ENCODE measurements at places on chromosomes 12 and 14. TPM values are rescaled to one million over a fixed set of nuclear protein-coding genes. Genes with fewer than 3 reads are reported as not detected.
A peak's percentile ranks its signal among the peaks of the same experiment; 100 is the strongest.

GRCh38 chr12:9910716-9911421, 21.3 kb downstream of the CLEC2A start:
- H3K36me3 ChIP-seq: no peaks in the 10 kb centered on the region
- no peak overlapping the region for H3K27ac ChIP-seq
- H3K4me3 ChIP-seq: no peak overlapping the region
- no peaks in the 10 kb centered on the region for H3K4me1 ChIP-seq

DNA sequence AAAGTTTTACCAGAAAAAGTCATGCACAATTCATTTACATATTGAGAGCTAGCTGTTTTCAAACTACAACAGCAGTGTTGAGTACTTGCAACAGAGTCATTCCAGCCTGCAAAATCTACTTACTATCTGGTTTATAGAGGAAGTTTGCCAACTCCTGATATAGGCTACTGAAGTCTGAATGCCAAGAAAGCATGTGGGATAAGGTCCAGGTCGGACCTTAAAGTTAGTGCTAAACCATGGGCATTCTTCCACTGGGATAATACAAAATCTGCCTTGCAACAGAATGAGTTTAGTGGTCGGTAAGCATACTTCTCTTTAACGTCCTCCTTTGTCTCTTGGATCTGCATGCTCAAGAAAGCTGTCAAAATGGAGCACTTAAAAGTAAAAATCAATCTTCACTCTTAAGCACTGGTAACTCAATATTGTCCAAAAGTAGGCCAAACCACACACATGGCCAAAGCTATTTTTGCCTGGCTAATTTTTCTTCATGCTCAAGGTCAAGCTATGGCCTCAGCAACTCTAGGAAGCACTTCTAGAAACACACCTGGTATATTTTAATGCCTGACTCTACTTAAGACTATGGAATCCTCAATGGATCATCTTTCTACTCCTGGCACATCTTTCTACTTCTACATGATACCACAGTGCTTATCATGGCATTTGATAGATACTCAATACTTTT, 364.9 kb upstream of the KITLG start:
- H3K27ac ChIP-seq: no peak overlapping the region
- no peak for DNase-seq
- H3K4me3 ChIP-seq: no peak overlapping the region
- H3K36me3 ChIP-seq: no peaks in the 10 kb centered on the region

DNA sequence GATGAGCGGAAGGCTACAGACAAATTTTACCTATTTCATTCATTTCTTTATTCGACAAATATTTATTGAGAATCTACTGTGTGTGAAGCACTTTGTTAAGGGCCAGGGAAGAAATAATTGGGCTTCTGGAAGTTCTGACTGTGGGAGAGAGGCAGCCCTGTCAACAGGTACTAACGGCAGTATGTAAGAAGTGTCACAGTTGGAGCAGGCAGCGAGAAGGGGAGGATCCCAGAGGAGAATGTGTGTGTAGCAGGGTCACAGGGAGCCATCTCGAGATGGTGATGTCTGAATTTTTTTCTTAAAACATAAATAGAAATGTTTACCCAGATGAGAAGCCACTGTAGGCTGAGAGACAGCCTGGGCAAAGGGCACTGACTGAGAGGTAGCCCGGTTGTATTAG, 163.3 kb upstream of the SLC38A2 start:
- no peaks in the 10 kb centered on the region for H3K36me3 ChIP-seq
- H3K4me3 ChIP-seq: no peak overlapping the region
- no peak overlapping the region for H3K27ac ChIP-seq
- no peaks in the 10 kb centered on the region for H3K27me3 ChIP-seq
- no peaks in the 10 kb centered on the region for H3K4me1 ChIP-seq

- H3K4me3 ChIP-seq: no peak overlapping the region
- H3K27ac ChIP-seq: peak overlapping the region; percentile 31
- no peak for DNase-seq
Measured at GRCh38 chr14:76900682-76901081, 74.5 kb downstream of the LRRC74A start.

DNA sequence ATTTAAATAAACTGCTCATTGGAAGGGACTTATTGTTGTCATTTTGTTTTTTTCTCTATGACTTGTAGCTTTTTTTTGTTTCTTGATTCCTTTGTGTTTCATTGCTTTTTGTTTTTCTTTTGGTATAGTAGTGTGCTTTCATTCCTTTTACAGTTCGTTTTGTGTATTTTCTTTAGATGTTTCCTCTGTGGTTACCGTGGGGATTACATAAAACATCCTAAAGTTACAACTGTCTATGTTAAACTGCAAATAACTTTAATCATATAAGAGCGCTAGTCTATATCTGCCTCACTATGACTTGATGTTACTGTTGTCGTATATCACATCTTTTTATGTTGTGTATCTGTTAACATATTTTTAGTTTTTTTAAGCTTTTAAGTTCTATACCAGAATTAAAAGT, 86.9 kb downstream of the ATF7IP start:
- H3K4me3 ChIP-seq: no peak overlapping the region
- no peak overlapping the region for H3K27ac ChIP-seq
- H3K36me3 ChIP-seq: peaks cover 47% of the 10 kb centered on the region
- no peak for DNase-seq
- no peaks in the 10 kb centered on the region for H3K4me1 ChIP-seq

DNA sequence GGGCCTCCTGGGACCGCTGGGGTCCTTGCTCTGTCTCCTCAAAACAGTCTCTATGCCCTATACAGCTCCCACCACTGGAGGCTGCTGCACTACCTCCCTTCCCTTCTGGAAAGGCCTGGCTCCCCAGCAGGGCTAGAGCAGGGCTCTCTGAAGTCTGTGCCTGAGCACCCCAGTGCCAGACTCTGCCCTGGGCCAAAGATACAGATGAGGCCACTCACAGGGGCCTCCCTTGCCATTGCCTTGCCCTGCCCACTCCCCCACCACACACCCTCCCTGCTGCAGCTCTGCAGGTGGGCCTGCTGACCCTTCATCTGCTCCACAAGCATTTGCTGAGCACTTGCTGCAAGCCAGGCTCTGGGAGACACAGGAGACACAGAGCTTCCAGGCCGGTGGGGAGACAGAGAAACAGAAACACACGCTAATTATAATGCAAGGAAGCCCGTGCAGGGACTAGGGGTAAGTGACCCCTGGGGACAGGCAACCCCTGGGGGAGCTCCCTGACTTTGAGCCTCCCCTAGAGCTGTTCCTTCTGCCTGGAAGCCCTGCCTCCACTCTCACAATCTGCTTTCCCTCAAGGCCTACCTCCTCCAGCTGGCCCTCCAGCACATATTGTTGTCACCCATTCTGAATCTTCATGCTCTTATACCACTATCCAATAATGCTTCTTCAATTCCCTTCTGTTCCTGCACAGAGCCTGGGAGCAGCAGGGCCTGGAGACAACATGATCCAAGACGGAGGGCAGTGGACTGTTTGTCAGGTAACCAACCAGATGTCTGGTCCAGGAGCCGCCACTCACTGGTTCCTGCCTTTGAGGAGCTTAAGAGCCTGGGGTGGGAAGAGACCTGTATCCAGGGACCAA, 32.6 kb upstream of the PNMA1 start:
- H3K36me3 ChIP-seq: no peaks in the 10 kb centered on the region
- no peak overlapping the region for H3K4me3 ChIP-seq
- no peak for DNase-seq
- H3K4me1 ChIP-seq: peaks cover 40% of the 10 kb centered on the region
- H3K27me3 ChIP-seq: no peaks in the 10 kb centered on the region
- no peak overlapping the region for H3K27ac ChIP-seq

DNA sequence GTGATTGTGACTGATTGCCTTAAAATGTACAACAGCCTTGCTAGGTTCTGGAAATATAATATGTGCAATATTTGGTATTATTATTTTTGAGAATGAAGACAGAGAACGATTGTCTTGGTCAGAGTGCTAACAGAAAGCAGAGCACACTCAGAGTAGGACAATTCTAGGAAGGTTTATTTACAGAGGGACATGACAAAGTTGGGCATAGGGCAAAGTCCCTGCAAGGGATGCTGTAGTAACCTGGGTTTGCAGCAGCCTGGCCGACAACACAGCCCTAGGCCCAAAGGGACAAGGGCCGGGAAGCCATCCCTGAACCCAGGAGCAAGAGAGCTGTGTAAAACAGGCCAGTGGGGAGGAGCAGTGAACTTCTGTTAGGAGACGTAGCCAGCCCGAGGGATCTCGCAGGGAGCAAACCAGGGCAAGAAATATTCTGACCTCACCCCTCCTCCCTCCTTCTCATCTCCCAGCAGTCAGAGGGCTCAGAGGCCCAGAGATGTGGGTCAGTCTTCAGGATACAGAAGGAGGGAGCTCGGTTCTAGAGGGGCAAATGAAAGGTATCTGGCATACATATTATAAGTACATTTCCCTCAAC, 51.0 kb upstream of the FERMT2 start:
- H3K36me3 ChIP-seq: no peaks in the 10 kb centered on the region
- no peak for DNase-seq
- H3K4me1 ChIP-seq: peaks cover 13% of the 10 kb centered on the region
- H3K27ac ChIP-seq: no peak overlapping the region

GRCh38 chr12:30417697-30418231, 277.9 kb downstream of the IPO8 start:
- DNase-seq: peak; percentile 96
- H3K4me3 ChIP-seq: peak overlapping the region; percentile 53
- H3K27ac ChIP-seq: peak overlapping the region; percentile 76
- H3K36me3 ChIP-seq: no peaks in the 10 kb centered on the region
- H3K27me3 ChIP-seq: no peaks in the 10 kb centered on the region
- H3K4me1 ChIP-seq: peaks cover 24% of the 10 kb centered on the region

The PMEL gene
- 0.13 TPM for total RNA-seq

- H3K27ac ChIP-seq: no peak overlapping the region
- H3K27me3 ChIP-seq: no peaks in the 10 kb centered on the region
- no peak overlapping the region for H3K4me3 ChIP-seq
- H3K36me3 ChIP-seq: peaks cover 5% of the 10 kb centered on the region
- DNase-seq: no peak
Measured at GRCh38 chr12:122467983-122468382, 32.7 kb downstream of the ZCCHC8 start.

The PLA2G1B gene
- not detected for total RNA-seq

DNA sequence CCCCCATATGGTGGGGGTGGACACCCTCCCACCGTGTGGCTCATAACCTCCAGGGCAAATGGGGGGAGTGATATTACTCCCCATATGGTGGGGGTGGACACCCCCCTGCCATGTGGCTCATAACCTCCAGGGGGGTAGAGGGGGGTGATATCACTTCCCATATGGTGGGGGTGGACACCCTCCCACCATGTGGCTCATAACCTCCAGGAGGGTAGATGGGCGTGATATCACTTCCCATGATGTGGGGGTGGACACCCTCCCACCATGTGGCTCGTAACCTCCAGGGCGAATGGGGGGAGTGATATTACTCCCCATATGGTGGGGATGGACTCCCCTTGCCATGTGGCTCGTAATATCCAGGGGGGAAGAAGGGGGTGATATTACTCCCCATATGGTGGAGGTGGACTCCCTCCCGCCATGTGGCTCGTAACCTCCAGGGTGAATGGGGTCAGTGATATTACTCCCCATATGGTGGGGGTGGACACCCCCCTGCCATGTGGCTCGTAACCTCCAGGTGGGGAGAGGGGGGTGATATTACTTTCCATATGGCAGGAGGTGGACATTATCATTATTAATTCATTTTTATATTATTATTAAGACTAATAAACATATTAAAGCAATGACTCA, 51.2 kb upstream of the OXA1L start:
- H3K4me3 ChIP-seq: no peak overlapping the region
- H3K27me3 ChIP-seq: peaks cover 7% of the 10 kb centered on the region
- no peaks in the 10 kb centered on the region for H3K36me3 ChIP-seq
- DNase-seq: no peak
- no peak overlapping the region for H3K27ac ChIP-seq

GRCh38 chr12:43238281-43238680, 313.7 kb downstream of the ADAMTS20 start:
- no peak overlapping the region for H3K27ac ChIP-seq
- no peak overlapping the region for H3K4me3 ChIP-seq
- DNase-seq: no peak
- H3K27me3 ChIP-seq: no peaks in the 10 kb centered on the region
- no peaks in the 10 kb centered on the region for H3K36me3 ChIP-seq
- peaks cover 8% of the 10 kb centered on the region for H3K4me1 ChIP-seq

DNA sequence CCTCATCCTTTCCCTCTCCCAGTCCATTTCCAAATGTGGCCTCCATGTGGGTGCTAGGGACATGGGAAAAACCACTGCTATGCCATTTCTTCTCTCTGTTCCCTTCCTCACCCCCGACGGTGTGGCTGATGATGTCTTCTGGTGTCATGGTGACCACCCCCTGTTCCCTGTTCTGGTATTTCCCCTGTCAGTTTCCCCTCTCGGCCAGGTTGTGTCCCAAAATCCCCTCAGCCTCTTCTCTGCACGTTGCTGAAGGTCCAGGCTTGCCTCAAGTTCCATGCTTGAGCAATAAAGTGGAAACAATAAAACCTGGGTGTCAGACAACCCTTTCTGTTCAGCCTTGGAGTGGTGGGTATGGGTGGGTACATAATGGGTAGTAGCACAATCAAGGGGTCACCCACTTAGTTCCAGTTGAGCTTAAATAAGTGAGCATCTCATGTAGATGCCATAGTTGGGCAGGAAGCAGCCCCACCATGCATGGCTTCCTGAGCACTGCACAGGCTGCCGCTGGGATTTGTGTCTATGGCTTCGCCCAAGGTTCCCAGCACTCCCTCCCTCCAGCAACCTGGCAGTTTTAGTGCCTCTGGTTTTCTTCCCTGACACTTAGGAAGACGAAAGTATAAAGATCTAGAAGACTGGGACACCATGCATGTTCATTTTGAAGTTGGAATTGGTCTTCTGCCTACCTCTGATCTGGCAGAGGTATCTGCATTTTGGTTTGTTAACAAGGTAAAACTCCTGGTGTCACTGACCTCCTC, 8.7 kb upstream of the ITFG2 start:
- no peak overlapping the region for H3K4me3 ChIP-seq
- peaks cover 11% of the 10 kb centered on the region for H3K36me3 ChIP-seq
- DNase-seq: no peak

DNA sequence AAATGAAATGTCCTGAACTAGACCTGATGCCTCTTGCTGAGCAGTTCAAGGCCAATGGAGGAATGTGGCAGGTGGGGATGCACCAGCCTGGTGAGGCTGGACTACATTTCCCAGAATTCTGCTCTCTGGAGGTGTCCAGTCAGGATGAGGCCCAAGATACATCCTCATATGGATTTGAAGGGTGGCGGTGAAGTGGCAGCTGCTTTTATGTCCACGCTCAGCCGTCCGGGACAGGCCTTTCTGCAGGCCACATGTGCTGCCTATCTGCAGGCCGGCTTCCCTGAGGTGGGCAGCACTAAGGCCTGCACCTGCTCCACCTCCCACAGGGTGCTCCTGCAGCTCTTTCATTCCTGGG, 230.2 kb downstream of the BCL11B start:
- H3K36me3 ChIP-seq: no peaks in the 10 kb centered on the region
- no peaks in the 10 kb centered on the region for H3K27me3 ChIP-seq
- no peak overlapping the region for H3K4me3 ChIP-seq

GRCh38 chr14:96790186-96790585, 7.0 kb upstream of the VRK1 start:
- H3K4me3 ChIP-seq: no peak overlapping the region
- H3K4me1 ChIP-seq: no peaks in the 10 kb centered on the region
- no peak overlapping the region for H3K27ac ChIP-seq
- DNase-seq: no peak
- no peaks in the 10 kb centered on the region for H3K27me3 ChIP-seq
- H3K36me3 ChIP-seq: no peaks in the 10 kb centered on the region

Data from GM23248 (cell line).